ENCODE measurements at places on chromosomes 2 and 18.

DNA sequence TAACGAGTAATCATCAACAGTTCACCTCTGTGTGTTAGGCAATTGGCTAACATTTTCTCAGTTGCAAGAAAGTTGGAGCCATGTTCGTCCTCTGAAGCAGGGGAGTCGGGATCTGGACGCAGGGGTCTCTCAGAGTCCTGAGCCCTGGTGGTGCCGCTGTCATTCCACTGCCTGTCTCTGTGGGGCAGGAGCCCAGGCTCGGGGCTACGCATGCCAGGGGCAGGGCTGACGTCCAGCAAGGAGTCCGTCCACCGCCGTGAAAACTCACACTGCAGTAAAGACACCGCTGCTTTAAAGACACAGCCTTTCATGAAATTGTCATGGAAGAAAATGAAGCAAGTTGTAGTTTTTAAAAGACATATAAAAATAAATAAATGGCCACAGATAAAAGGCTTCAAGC lies 571.1 kb upstream of the SOX11 start:
- no peak for DNase-seq

- DNase-seq: no peak
Observed at GRCh38 chr2:127411653-127412369, 6.4 kb upstream of the PROC start.

DNA sequence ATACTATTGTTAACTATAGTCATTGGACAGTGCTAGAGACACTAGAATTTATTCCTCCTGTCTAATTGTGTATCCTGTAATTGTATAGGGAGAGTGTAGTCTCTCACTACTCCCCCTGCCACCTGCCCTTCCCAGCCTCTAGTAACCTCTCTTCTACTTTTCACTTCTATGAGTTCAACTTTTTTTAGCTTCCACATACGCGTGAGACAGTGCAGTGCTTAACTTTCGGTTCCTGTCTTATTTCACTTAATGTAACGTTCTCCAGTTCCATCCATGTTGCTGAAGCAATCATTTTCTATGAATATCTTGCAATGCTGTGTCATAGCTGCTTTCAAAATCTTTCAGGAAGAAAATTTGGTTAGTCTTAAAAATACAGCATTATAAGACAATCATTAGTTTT lies 22.8 kb upstream of the RUFY4 start:
- no peak for DNase-seq

DNA sequence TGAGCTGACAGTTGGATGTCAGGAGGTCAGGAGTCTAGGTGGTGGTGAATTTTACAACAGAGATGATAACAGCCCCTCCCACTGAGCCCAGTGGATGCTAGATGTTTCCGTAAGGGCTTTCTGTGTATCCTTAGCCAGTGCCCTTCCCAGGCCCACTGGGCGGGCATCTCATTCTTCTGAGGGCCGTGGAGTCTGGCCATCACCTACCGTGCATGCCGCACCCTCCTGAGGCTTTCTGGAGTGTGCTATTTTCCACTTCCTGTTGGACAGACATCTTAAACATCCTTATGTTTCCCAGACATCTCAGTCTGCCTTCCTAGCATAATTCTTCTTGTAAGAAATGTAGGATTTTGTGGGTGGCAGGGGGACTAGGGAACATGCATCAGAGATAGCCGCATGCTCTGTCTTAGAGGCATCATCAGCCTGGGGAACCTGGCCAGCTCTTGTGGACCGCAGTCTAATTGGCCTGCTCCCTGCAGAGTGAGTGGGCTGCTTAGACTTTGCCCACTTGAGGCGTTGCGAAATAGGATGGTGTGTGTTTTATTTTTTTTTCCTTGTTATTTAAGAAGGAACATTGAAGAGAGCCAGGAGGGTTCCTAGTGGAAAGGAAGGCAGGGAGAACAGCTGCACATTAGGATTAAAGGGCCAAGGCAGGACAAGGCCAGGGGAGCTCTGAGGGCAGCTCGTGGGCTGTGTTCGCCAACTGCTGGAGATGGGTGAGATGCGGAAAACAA lies 135.8 kb downstream of the SH3RF3 start:
- no peak for DNase-seq

- no peak for DNase-seq
Observed at GRCh38 chr2:9795071-9795470, 48.2 kb upstream of the TAF1B start.

GRCh38 chr2:56184500-56185011 lies 766 bp downstream of the CCDC85A start:
- no peak for DNase-seq

DNA sequence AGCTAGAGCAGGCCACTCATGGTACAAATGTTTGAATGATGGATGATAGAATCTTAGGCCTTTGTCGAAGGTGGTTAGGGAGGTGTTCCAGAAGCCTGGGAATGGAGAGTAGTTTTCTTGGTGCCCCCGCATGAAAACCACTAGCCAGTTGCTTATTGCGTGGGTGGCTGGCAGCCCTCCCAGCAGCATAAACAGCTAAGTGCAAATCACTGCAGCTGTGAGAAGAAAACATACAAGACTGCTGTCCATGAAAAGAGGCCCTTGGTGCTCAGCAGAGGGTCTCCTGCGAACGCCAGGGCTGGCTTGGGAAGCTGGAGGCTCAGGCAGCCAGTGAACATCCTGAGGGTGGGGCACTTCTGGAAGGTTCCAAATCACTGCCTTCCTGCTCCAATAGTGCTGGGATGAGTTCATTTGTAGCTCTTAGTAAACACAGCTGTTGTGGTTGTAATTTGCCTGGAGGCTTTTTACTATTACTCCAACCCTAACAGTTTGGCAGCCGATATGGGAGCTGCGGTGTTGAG lies 118.8 kb downstream of the MGAT5 start:
- no peak for DNase-seq

- DNase-seq: no peak
Observed at GRCh38 chr2:30786923-30787685, 20.1 kb downstream of the CAPN13 start.

- no peak for DNase-seq
Observed at GRCh38 chr2:150806336-150806735, 318.9 kb upstream of the RND3 start.

DNA sequence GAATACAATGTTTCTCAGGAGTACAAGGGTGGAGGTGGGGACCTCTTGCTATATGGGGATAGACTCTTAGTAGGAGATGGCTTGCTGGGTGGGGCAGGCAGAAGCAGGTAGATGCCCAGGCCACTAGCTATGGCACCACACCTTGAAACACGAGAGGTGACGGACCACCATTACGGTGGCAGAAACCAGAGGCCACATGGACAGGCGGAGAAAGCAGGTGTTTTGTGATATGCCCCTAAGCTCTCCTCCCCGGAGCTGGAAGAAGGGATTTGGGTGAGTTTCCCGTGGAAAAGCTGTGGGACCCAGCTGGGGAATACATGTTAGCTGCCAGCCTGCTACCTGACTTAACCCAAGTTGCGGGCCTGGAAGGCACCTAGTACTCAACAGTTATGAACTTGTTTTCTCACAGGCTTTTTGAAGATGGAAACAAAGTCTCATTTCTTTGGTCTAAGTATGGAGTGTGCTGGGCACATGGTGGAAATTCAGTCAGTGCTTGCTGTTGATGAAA lies 16.7 kb downstream of the PLA2R1 start:
- DNase-seq: no peak

GRCh38 chr2:202950592-202950991 lies 38.5 kb downstream of the CARF start:
- no peak for DNase-seq

DNA sequence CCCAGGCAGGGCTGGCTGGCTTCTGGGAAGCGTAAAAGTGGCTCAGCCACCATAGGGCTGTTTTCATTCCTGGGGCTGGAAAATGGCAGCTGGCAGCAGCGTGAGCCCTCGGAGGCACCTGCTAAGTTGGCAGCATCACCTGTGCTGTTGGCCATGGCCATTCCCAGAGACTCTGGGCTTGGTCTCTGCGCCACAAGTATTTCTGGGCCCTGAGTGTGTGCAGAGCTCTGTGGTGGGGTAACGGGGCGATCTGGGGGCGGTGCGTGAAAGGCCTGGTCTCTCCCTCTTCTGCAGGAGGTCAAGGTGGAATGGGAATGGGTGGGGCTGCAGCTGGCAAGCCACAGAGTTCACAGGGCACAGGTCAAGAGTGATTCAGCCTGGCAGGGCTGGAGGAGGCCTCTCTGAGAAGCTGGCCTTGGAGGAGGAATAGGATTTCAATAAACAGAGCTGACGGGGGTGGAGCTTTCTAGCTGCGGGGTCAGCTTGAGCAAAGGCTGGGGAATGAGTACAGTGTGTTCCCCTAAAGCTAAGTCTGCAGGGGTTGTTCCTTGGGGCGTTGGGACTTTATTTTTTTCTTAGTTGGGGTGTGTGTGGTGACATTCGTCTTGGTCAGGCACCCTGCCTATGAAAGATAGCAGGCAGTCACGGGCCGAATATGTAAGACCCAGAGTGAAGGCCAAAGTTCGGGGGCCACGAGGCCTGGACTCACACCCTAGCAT lies 10.3 kb upstream of the NTSR2 start:
- DNase-seq: no peak

DNA sequence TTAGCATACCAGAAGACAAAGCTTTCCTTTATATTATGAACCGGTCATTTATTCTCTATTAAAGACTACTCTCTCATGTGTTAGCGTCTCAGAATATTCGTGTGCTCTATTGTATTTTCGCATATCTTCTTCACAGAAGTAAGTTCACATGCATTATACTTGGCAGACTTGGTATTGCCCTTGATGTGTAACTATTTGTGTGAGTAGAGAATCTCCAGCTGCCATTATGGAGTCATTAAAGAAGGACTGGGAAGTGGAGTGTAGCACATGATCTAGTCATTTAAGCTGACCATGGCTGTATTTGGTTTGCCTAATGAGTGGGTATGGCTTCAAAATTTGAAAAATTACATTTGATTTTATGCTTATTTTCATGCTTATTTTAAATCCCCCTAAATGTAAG lies 92.9 kb downstream of the TTC27 start:
- DNase-seq: no peak

- DNase-seq: no peak
Observed at GRCh38 chr18:76991021-76991688, 141.4 kb downstream of the MBP start.

- no peak for DNase-seq
Observed at GRCh38 chr2:53939656-53940055, 31.1 kb downstream of the PSME4 start.

- no peak for DNase-seq
Observed at GRCh38 chr2:236562434-236562833, 7.2 kb upstream of the ACKR3 start.

DNA sequence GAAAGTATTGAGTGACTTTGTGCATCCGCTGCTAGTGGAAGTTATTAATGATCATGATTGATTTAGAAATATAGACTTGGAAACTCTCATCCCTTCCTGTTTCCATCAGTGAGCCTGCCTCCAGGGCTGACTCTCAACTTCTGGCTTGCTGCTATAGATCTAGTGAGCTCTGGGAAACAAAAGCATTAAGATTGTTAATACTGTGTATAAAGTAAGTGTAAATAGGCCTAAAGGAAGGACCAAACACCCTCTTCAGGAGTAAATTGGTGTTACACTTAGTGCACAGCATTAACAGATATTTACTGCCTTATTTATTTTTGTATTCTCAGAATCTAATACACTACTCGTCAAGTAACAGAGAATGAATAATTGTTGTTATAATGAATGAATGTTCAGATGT lies 285.6 kb downstream of the THSD7B start:
- no peak for DNase-seq

GRCh38 chr18:76754351-76754750 lies 68.0 kb upstream of the ZNF236 start:
- no peak for DNase-seq

DNA sequence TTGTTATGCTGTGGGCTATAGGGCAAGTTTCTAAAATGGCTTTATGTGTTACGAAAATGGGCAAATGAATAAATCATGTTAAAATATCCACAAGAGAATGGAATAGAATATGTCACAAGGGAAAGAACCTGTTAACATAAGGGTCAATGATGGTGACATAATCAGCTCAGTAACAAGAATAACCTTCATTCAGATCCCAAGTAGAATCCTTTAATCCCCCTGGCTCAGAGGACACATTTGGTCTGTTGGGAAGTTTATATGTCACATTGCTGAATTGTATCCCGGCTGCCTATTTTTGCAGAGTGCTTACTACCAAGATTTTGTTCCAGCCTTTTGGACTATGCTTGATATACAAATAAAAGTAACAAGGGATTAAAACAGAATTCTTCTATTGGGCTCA lies 13.1 kb upstream of the LGALSL start:
- no peak for DNase-seq

GRCh38 chr18:69220529-69220928 lies 180.2 kb upstream of the DOK6 start:
- no peak for DNase-seq

DNA sequence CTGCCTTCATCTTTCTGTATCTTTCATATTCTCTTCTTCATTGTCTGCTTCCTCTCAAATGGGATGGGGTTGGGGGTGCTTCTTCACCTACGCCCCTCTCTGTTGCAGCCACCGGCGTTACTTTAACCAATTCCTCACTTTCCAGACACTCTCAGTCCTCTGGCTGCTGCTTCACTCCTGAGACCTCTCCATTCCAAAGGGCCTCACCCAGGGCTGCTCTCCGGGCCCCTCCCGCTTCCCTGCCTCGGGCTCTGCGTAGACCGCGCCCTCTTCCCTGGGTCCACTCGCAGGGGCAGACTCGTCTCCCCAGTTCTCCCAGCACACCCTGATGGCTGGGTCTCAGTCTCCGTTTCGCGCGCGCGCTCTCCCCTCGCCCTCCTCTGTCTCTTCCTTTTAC lies 926 bp downstream of the SERPINB8 start:
- DNase-seq: no peak

- DNase-seq: no peak
Observed at GRCh38 chr2:86213699-86214502, 14.6 kb downstream of the MRPL35 start.

GRCh38 chr2:44945676-44946371 lies 4.3 kb downstream of the SIX3 start:
- DNase-seq: no peak

DNA sequence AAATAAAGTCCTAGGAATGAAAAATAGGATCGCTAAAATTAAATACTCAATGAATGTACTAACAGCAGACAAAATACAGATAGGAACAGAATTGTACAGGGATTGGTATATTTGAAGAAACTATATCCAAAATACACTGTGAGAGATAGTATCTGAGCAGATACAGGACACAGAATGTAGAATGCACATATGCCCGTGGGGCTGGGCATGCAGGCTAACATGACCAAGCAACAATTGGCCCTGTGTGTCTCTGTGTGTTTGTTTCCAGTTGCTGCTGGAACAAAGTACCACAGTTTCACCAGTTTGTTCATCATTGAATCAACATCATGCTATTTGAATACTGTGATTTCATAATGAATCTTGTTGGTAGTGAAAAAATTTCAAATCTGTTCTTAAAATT lies 127.6 kb downstream of the PMAIP1 start:
- no peak for DNase-seq

- DNase-seq: no peak
Observed at GRCh38 chr18:34342960-34343359, 118.2 kb upstream of the NOL4 start.

DNA sequence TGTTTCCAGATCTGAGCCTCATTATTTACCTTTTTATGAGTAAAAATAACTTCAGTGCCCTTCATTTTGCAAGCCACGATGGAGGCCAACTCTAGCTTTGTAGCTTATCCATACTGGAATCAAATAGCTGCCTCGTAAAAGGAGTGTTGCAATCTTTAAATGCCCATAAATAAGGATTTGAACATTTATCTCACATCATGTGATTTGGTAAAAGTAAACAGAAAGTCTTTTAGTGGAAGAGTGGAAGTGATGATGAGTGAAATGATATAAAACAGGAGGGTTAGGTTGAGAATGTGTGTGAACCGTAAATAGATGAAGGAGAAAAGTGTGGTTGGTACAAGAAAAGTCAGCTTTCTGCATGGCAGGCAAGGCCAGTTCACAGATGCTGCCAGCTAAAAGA lies 348.9 kb downstream of the OSR1 start:
- no peak for DNase-seq

- DNase-seq: no peak
Observed at GRCh38 chr2:42053791-42054701, 6.2 kb downstream of the PKDCC start.

Measured in effector memory CD4-positive, alpha-beta T cell (primary cell).